ENCODE measurements at places on chromosomes 7 and 10.

DNA sequence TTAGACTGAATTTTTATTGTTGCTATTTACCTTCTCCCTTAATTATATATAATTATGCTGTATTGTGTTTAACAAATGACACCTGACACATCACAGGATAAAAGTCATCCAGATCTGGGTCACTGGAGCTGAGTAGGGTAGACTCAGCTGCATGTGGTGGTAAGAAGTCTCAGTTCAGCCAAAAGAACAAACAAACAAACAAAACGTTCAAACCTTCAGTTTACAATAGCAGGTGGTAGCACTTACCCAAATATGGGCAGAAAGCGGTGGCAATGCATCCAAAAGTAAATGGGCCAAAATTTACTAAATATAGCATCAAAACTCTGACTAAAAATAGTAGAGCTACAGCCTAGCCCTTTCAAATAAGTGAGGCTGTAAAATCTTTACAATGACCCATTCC lies 42.2 kb downstream of the ZWINT start:
- peak; percentile 65 for DNase-seq

DNA sequence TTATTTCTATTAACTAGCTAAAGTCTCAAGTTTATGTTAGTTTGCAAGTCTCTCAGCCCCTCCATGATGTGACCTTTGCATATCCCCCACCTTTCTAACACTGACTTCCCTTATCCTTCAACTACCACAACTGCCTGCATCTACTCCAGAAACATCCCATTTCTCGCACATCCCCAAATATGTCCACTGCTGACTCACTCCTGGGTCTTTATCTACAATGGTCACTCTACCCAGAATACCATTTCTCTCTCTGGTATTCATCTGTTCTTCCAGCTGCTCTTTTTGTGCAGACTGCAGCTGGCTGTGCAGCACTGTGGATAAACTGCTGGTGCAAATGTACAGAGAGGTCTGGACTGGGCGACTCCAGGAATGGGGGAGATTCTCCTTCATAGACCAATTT lies 32.7 kb upstream of the PRSS1 start:
- no peak for DNase-seq

- no peak for DNase-seq
Observed at GRCh38 chr7:35604595-35604994, 90.3 kb downstream of the HERPUD2 start.

GRCh38 chr7:42099066-42099465 lies 137.9 kb downstream of the GLI3 start:
- DNase-seq, result no peak

DNA sequence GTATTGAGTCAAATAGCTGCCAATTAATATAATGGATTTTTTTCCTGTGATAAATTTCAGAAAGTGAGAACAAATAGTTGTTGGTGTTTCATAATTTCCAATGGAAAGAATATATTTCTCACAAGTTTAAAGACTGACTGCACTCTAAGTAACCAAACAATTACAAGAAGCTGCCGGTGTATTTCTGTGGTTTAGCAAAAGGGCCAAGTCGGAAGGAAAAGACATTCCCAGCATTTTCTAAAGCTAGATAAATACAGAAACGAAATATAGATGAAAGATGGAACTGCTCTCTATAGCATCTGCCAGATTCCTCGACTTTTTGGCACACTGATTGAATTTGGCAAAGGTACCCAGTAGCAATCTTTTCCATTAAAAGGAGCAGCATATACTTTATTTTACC lies 92.7 kb upstream of the MKX start:
- no peak for DNase-seq

Data from NCI-H2081 (cell line).